ENCODE measurements at places on chromosomes 16 and 17.
A peak's percentile ranks its signal among the peaks of the same experiment; 100 is the strongest.

DNA sequence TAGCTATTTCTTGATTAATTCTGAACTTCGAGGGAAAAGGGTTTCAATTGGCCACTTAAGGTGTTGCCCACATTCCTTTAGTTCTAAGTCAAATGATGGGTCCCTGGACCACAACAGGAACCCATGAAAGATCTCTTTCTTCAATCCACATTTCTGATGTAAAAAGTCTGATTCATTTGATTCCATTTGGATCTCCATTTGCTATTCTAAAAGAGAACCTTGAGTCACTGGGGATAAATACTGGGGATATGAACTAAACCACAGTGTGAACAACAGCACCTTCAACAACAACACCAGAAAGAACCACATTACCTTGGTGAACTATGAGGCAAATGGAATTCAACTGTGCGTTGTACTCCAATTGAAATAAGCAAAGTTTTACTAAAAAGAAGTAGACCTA, 108.9 kb upstream of the IRX5 start:
- no peak for DNase-seq

DNA sequence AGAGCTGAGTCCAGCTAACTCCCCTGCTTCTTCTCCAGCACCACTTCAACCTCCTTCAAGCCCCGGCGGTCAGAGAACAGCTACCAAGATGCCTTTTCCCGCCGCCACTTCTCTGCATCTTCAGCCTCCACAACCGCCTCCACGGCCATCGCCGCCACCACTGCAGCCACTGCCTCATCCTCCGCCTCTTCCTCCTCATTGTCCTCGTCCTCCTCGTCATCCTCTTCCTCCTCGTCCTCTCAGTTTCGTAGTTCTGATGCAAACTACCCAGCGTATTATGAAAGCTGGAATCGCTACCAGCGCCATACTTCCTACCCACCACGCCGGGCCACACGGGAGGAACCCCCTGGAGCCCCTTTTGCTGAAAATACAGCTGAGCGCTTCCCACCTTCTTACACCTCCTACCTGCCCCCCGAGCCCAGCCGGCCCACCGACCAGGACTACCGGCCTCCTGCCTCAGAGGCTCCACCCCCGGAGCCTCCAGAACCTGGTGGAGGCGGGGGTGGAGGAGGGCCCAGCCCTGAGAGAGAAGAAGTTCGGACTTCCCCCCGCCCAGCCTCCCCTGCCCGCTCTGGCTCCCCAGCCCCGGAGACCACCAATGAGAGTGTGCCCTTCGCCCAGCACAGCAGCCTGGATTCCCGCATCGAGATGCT, 7.1 kb downstream of the SETD1A start:
- no peak for DNase-seq

GRCh38 chr16:68309799-68310198, 947 bp downstream of the SLC7A6OS start:
- DNase-seq, result no peak

- DNase-seq, result no peak
Measured at GRCh38 chr16:66263973-66264310, 102.5 kb upstream of the CDH5 start.

DNA sequence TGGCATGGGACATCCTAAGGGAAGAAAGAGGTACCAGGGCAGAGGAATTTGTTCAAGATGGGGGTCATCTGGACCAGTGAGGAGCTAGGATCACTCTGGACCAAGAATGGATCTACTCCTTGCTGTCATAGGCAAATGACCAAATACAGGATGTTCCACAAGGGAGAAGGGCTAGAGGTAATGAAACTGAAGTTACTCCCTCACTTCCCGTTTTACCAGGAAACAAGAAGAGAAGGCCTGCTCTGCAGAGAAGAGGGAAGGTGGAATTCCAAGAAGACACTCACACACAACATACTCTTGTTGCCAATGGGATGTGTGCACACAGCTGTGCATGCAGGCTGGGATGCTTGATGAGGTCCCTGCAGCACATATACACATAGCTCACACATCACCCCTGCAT, 38.6 kb downstream of the NEUROD2 start:
- DNase-seq, result no peak

GRCh38 chr17:9700754-9701476, 55.6 kb downstream of the USP43 start:
- DNase-seq, result no peak

DNA sequence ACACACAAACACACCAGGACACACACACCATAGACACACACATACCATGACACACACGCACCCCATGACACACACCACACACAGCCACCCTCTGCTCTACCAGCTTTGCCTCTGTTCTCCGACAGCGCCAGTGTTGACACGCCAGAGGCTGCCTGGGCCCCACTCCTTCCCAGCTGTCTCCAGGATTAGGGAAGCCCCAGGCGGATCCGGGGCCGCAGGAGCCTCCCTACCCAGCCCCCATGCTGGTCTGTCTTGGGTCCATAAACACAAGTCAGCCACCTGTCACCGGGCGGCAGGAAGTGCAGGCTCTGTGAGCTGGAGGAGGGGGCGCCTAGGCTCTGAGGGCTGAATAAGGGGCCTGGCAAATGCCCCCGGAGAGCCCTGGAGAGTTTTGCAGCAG, 10.5 kb downstream of the TBC1D16 start:
- DNase-seq, result no peak

- no peak for DNase-seq
Measured at GRCh38 chr17:1100382-1100781, 79.4 kb downstream of the ABR start.

DNA sequence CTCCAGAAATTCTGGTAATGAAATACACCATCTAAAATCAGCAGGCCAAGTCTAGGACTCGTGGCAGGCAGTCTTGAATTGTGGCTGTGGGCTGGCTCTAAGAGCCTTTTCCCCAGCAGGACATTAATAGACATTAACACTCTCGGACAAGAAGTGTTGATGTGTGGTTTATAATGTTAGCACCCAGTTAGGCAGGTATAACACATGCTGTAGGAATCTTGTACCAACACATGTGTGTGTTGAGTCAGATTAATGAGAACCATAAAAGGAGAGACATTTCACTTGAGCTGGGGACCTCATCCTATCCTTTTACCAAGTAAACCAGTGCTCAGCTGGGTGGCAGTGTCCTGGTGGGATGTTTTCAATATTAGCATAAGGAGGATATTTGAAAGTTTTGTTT, 264.5 kb downstream of the FTO start:
- no peak for DNase-seq

- no peak for DNase-seq
Measured at GRCh38 chr17:78976907-78977680, 2.6 kb downstream of the LGALS3BP start.

DNA sequence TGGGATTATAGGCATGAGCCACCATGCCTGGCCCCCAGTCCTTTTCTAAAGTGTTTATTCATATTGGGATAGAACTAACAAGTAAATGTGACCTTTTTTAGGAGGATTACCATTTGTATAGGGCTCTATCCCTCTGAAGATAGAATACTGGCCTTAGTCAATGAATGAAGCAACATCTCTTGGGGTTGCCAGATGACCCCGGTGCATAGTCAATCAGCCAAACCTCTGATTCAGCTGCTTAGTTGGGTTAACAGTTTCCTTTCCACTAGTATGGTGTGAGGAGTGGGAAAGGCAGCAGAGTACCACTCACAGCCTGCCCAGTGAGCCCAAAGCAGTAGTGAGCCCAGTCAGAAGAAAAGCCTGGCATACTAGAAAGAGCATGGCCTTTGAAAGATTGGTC, 94.6 kb upstream of the TBX2 start:
- no peak for DNase-seq

- DNase-seq, result no peak
Measured at GRCh38 chr17:21010705-21011596, 31.9 kb downstream of the USP22 start.

GRCh38 chr16:23670137-23670776, 8.4 kb upstream of the PLK1 start:
- peak; percentile 7 for DNase-seq

- no peak for DNase-seq
Measured at GRCh38 chr16:21590287-21590686, 9.1 kb upstream of the METTL9 start.

DNA sequence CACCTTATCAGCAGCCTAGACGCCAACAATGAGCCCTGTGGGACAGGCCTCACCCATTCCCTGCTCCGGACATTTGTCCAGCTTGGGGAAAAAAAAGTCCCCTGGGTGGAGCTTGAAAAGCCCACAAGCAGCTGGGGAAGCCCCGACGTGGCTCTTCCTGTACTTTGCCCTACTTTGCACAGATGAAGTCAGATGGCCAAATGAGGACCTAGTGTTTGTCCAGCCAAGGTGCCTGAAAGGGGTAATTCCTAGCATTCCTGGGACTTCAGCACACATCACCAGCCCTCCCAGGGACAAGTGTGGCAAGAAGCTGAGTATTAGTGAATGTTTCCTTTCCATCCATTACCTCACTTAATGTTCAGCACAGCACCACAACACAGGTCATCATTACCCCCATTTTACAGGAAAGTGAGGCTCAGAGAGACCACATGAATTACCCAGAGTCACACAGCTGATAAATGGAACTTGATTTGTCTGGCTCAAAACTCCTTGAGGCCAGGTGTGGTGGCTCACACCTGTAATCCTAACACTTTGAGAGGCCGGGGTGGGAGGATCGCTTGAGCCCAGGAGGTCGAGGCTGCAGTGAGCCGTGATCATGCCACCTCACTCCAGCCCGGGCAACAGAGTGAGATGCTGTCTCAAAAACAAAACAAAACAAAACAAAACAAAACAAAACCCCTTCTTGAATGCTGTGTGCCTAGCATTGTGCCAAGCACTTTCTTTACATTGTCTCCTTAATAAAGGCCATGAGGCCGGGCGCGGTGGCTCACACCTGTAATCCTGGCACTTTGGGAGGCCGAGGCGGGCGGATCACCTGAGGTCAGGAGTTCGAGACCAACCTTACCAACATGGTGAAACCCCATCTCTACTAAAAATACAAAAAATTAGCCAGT, 19.9 kb upstream of the PLLP start:
- DNase-seq, result no peak

- DNase-seq, result no peak
Measured at GRCh38 chr17:59357929-59358328, 26.5 kb downstream of the YPEL2 start.

DNA sequence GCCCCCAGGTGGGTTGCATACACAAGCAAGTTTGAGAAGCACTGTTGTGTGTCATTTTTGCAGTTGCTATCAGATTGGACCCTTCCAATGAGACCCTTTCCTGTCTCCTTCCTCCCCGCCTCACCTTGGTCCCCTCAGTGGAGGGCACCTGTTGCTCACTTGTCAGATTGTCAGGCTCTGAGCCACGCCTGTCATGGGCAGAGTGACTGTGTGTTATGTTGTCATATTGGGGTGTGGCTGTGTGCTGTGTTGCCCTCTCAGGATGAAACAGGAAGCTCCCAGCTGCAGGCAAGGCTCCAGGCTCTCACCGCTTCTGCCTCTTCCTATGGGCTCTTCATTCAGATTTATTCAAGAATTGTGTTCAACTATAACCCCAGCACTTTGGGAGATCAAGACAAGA, 302.9 kb downstream of the CPPED1 start:
- DNase-seq, result no peak

DNA sequence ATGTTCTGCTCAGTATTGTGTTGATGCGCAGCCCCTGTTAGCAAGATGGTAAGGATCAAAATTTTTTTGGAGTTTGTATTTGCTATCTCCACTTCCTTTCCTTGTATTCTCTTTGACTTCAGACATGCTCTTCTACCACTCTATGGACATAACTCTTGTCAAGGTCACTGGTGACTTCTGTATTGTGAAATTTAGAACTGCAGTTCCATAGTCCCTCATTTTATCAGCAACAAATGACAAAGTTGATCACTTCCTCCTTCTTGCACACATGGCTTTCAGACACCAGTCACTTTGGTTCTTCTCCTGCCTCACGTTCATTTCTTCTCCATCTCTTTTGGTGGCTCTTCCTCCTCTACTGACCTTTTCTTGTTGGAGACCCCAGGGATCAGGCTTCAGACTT, 21.1 kb downstream of the COX11 start:
- no peak for DNase-seq

DNA sequence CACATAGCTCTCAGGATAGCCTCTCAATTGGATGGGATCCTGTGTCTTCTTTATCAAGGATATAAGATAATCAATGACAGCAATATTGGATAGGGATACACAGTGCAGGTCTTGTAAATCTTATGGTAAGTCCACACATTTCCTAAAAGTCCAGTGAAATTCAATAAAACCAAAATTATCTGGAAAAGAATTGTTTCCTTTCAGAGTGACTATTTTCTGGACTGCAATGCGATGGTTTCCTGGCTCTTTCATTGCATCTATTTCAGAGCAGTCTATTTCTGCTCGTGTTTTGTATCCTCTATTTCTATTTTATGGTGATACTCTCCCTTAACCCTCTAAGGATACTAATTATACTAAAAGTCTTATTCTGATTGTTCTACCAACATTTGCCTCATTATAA, 24.3 kb upstream of the MON1B start:
- no peak for DNase-seq

DNA sequence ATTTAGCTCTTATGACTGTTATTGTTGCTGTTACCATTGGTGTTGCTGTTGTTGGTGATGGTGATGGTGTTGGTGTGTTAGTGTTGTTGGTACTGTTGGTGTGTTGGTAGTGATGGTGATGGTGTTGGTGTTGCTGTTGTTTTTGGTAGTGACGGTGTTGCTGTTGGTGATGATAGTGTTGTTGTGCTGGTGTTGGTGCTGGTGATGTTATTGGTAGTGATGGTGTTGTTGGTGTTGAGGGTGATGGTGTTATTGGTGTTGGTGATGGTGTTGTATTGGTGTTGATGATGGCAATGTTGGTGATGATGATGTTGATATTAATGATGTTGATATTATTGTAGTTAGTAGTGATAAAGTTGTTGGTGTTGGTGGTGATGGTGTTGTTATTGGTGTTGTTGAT, 285.7 kb upstream of the FOXF1 start:
- no peak for DNase-seq

GRCh38 chr17:27605409-27605808, 25.6 kb upstream of the LGALS9 start:
- no peak for DNase-seq

- DNase-seq, result no peak
Measured at GRCh38 chr16:88499292-88499691, 46.2 kb downstream of the ZFPM1 start.

DNA sequence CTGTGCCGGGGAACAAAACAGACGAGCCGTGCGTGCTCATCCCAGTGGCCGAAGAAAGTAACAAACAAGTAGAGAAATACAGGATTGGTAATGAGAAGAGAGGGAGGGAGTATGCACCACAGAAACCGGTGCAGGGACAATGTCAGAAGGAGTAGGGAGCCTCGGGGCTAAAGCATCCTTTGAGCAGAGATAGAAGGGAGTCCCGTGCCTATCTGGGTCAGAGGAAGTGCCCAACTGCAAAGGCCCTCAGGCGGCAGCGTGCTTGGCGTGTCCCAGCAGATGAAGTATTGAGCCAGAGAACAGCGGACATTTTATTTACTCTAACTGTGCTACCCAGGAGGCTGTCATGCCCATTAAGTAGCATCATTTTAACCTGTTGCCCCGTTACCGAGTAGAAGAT, 114.9 kb upstream of the CACNG5 start:
- DNase-seq, result no peak
